ENCODE measurements at places on chromosomes 11 and 22.
A peak's percentile ranks its signal among the peaks of the same experiment; 100 is the strongest.

DNA sequence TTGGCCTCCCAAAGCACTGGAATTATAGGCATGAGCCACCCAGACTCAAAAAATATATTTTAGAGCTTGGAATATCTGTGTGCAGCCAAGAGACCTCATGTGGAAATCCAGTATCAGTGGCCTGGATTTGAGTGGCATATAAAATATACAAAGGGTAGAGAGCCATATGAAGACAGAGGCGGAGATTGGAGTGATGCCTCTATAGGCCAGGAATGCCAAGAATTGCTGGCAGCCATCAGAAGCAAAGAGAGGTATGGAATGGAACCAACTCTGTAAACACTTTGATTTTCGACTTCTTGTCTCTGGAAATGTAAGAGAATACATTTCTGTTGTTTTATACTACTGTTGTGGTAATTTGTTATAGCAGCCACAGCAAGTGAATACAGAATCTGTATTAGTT lies 123.0 kb downstream of the PLEKHA7 start:
- DNase-seq, result no peak

- DNase-seq, result no peak
These were observed 17.1 kb downstream of the TTC12 start for GRCh38 chr11:113331441-113331840.

GRCh38 chr22:22026157-22026831 lies 43.7 kb upstream of the TOP3B start:
- DNase-seq, result no peak

DNA sequence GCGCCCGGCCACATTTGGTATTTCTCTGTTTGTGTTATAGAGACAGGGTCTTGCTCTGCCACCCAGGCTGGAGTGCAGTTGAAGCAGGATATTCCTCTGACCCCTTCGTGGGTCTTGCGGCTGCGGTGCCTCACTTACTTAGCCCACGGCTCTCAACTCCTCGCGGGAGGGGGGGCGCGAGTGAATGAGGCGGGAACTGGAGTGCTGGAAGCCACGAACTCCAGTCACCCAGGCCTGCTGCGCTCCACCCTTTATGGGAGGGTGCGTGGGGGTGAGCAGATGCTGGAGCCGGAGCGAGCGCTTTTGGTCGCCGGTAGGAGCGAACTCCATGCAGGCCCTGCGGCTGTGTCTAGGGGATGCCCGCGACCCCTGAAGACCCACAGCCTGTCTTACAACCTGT lies 1.8 kb downstream of the C11orf54 start:
- no peak for DNase-seq

DNA sequence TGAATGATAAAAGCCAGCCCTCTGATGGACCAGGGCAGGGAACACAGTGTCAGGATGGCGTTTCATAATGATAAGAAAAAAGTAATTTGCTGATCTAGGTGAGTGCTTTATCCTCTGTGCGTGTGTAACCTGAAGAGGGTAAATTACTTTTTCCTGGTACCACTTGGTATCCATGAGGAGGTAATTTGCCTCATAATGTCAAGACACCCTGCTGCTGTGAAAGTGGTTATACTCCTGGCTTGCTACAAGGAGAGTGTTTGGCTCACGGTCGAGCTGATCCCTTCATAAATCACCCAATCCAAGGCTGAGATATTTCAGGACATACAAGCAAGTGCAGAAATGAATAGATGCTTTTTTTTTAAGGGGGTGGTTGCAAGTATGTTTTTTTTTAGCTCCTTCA lies 207.2 kb upstream of the PGR start:
- DNase-seq, result peak; percentile 81

DNA sequence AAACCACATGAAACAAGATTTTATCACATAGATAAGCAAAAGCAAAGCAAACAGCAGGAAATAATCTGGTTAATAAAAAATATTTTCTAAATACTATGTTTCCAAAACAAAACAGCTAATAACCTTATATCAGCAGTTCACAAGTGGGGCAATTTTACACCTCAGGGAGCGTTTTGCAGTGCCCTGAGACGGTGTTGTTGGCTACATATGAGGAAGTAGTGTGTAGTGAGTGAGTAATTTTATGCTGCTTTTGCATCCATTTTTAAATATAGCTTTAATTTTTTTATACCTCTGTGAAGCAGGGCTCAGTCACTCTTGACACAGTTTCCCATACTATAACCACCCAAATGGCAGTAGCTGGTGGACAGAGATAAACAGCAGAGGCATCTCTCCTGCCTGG lies 438.5 kb upstream of the B3GAT1 start:
- DNase-seq, result no peak

GRCh38 chr11:65790902-65791650 lies 4.2 kb downstream of the OVOL1 start:
- no peak for DNase-seq

DNA sequence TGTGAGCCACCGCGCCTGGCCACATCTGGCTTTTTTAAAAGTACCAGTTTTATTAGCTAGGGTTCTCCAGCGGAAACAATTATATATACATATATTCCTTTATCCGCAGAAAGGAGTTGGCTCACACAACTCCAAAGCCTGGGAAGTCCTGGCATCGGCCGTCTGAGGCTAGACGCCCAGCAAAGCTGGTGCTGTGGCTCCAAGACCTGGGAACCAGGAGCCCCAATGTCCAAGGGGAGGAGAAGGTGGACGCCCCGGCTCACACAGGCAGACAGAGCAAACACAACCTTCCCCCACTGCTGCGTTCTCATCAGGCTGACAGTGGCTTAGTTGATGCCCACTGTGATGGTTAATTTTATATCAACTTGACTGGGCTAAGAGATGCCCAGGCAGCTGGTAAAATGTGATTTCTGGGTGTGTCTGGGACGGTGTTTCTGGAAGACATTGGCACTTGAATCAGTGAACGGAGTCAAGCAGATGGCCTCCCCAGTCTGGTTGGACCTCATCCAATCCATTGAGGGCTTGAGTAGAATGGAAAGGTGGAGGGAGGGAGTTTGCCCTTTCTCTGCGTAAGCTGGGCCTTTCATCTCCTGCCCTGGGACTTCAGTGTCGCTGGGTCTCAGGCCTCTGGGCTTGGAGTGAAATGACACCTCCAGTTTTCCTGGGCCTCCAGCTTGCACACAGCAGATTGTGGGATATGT lies 904.4 kb downstream of the BRD1 start:
- peak; percentile 63 for DNase-seq

- DNase-seq, result no peak
These were observed 3.9 kb downstream of the RASL10A start for GRCh38 chr22:29311464-29312217.

- no peak for DNase-seq
These were observed 9.5 kb downstream of the CRYBA4 start for GRCh38 chr22:26631282-26631681.

GRCh38 chr22:39905687-39906086 lies 4.8 kb downstream of the GRAP2 start:
- DNase-seq, result no peak

DNA sequence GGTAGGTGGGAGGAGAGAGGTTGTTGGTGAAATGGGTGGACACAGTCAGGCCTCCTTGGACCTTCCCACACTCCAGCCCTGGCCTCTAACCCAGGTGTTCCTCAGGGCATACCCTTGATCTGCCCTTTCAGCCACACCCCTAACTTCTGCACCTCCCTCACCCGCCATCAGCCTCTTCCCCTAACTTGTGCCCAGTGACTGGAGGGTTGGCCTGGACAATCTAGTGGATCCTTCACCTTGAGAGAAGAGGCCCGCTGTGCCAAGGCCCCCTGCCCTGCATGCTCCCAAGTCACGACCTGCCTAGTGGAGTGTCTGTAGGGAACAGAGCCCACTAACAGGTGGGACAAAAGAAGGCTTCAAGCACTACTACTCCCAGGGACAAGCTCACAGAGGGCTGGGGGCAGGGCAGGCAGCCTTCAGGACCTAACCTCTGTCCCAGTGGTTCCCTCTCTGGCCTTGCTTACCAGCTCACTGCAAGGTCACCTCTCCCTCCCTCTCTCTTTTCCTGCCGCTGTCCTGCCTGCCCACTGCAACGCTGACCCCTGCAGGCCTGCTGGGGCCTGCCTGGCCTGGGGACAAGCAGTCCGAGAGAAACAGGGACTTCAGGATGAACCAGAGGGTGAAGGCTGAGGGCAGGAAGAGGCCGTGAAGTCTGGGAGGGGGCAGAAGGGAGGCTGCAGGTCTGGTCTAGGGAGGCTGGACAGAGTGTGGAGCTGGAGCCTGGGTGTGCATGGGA lies 3.3 kb downstream of the SYT7 start:
- no peak for DNase-seq

- no peak for DNase-seq
These were observed 23.9 kb downstream of the IGF2 start for GRCh38 chr11:2115308-2115707.

GRCh38 chr11:45092901-45093760 lies 53.3 kb upstream of the PRDM11 start:
- no peak for DNase-seq

DNA sequence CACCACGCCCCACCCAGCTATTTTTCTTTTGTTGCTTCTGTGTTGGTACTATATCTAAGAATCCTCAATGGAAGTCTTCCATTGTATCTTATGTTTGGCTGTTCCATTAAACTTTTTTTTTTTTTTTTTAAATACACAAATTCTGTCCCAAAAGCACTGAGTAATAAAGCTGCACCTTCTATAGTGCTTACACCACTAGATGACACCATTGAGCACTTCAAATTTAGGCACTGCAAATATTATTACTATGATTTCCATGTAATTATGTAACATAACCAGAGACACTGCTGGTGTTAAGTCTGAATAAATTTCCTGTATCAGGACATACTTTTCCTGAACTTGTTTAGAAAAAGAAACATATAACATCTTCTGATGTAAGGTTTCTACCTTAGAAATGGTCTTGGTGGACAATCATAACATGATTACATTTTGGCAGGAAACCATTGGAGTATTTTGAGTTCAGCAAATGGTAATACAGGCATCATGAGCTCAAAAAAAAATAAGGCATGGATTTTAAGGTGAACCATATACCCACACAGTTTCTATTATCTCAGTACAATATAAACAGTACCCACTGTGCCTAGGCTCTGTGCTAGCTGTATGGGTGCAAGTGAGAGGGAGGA lies 110.5 kb downstream of the ATG16L2 start:
- no peak for DNase-seq

- DNase-seq, result no peak
These were observed 2.0 kb upstream of the ROBO3 start for GRCh38 chr11:124863137-124863825.

DNA sequence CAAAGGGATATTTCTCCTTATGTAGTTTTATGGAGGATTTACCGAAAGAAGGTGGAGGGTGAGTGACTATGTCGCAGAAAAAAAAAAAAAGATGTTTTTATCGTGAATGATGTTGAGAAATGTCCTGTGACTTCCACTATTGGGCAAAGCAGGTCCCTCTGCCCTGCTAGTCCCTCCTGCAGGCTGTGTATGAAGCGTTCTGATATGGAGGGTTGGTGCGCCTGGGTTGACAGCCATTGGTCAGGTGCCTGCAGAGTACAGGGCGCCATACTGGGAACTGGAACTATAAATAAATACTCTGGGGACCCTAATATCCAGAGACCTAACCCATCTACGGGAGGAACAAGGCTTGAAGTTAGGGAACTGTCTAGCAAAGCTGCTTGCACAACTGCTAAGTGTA lies 1.5 kb downstream of the IL17RA start:
- no peak for DNase-seq

DNA sequence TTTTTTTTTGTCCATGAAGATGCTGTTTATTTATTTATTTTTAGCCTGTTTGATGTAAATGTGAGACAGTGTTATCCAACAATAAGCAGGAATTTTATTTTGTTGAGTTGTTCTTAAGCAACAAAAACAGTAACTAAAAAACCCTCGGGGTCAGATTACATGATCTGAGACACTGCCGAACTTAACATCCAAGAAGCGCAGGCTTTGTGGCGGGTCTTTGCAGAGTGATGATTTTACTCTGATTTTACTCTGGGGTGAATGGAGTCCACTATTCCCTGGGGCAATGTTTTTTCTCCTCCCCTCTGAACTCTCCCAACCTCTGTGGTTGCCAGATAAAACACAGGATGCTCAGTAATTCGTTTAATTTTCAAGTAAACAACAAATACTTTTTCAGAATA lies 450.1 kb upstream of the B3GAT1 start:
- DNase-seq, result no peak

DNA sequence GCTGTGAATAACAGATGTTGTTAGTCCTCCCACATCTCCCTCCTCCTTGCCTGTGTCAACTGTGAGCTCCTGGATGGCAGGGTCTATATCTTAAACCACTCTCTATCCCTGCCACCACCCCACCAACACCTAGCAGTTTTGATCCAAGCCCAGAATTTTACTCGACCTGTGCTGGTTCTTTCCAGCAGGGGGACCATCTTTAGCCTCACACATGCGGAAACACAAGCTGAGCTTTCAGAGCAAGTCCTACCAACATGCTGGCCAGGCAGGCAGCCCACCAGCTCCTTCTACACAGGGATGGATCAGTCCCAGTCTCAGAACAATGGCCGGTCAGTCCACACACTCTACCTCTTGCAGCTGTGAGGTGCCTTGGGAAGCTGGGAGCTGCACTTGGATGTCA lies 231.5 kb downstream of the NXPE2 start:
- no peak for DNase-seq

DNA sequence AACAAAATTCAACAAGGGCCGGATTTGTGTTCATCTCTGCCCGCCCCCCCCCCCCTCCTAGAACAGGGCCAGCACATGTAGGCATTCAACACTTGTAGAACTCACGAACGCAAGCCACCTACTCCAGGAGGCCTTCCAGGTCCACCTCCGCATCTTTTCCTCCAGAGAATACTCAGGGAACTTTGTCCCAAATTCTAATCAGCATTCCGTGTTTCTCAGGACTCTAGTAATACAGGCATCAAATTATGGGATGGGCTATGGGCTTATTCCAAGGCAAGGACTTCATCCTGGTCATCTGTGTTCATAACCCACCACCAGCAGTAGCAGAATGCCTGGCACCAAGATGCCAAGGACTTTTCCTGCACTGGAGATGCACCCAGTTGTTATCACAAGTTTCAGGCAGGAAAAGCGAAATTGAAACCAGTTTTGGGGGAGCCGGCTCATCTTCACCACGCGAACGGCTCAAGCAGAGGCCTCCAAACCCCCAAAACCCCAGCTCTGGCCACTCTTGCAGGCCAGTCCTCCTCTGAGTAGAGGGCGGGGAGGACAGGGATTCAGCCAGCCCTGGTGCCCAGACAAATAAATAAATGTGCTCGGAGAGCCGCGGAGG lies 462 bp downstream of the UBE2L6 start:
- DNase-seq, result no peak

DNA sequence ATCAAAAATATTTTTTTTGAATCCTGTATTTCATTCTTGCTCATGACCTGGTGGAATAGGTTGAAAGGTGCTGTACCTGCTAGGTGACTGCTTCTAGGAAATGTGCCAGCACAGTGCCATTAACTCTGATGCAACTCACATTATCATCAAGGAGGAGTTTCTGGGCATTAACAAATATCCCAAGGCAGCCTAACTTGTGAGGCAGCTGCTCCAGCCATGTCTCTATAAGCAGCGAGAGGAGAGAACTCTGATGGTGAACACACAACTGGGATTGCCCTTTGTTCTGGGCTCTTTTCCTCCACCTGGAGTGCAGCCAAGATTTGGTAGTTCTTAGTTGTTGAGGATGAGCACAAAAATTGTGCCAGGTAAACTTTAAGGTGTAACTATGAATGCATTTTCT lies 25.6 kb downstream of the HEPHL1 start:
- DNase-seq, result peak; percentile 62
